ENCODE measurements at places on chromosomes 11 and 22.

DNA sequence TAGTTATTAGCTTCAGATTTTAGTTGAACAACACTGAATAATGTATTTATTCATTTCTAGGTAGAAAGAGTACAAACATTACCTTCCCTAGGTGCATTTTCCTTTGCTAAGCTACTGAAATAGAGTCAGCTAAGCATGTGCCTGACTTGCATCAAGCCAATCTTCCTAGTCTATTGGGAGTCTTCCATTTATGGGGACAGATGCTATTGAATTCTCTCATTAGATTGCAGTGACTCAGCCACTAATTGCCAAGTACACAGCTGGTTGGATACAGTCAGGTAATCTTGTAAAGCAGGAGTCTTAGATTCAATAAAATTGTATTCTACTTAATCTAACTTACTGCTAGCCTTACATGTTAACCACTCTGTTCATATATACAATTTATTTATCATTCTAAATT is 55.2 kb upstream of the RPS13 start:
- DNase-seq, result no peak

DNA sequence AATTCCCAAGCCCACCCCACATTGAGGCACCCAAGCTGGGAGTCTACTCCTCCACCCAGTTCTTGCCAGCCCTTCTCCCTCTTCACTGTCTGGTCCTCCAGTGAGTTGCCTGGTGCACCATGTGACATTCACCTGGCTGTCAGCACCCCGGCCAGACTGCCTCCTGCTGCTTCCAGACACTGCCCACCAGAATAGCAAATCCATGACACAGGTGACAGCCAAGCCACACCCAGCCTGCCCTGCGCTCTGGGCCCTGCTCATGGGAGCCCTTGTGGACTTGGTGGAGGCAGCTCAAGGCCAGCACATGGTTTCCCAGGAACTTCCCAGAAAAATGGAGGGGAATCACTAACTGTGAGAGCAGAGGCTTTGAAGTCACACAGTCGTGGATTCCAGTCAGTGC is 96.3 kb upstream of the CSNK2A3 start:
- DNase-seq, result no peak

- DNase-seq, result no peak
Observed at GRCh38 chr22:24580276-24580675, 12.6 kb downstream of the LRRC75B start.

- DNase-seq, result no peak
Observed at GRCh38 chr11:1532014-1532586, 40.0 kb downstream of the DUSP8 start.

GRCh38 chr11:61480994-61481335 is 27.6 kb upstream of the LRRC10B start:
- DNase-seq, result no peak

DNA sequence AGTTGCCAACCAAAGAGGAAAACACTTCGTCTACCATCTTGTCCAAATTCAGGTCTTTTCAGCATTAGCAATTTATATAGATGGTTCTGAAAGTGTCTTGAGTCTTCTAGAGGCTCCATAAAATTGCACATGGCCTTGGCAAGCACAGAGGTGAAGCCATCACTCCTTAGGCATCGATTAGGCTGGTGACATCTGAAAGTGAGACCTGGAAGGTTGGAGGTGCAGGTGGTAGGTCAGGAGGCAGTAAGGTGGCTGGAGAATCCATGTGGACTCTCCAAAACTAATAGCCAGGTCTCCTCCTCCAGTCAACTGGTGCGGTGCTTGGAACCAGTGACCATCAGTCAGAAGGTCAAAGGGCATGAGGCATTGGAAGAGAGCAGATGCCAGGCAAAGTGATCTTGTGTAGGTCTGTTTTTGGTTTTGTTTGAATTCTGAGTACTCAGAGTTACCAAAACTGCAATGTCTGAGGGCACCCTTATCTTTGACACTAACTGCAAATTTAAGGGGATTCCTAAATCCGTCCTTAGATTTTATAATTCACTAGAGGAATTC is 6.6 kb upstream of the APOL2 start:
- DNase-seq, result no peak

- no peak for DNase-seq
Observed at GRCh38 chr11:19988598-19988997, 171.7 kb downstream of the DBX1 start.

DNA sequence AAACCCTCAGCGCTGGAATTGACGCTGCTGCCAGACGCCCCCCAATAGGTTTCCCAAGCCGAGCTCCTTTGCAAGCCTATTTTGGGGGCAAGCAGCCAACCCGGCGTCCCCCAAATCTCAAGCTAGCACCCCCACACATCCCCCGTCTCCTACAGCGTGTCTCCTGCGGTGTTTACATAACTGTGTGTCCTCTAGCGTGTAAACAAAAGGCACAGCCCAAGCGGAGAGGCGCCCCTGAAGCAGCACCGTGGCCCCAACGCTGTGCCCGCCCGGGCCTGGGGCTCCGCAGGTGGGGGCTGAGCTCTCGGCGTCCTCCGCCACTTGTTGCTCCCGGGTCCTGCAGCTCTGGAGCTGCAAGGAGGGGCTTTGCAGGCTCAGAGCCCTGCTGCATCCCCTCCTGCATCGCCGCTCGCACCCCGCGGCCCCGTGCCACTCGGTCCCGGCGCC is 1.6 kb downstream of the CADM1 start:
- DNase-seq, result no peak

DNA sequence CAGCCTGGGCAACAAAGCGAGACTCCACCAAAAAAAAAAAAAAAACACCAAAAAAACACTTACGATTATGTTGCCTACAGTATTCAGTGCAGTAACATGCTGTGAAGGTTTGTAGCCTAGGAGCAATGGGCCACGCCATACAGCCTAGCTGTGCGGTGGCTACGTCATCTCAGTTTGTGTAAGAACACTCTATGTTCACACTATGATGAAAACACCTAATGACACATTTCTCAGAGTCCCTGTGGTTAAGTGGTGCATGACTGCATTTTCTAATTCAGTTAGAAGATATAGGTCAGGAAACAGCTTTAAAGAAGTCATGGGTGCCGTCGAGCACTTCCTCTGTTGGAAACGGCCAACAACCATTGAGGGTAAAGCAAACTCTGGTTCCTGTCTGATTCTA is 75.7 kb upstream of the ANO1 start:
- DNase-seq, result no peak

- DNase-seq, result no peak
Observed at GRCh38 chr11:75593286-75593915, 31.3 kb downstream of the SERPINH1 start.

GRCh38 chr11:95764267-95764898 is 25.2 kb downstream of the FAM76B start:
- DNase-seq, result peak; percentile 51

- peak; percentile 83 for DNase-seq
Observed at GRCh38 chr11:61446211-61446651, 16.3 kb downstream of the SDHAF2 start.

- DNase-seq, result no peak
Observed at GRCh38 chr11:63866211-63866610, 27.3 kb downstream of the MARK2 start.

GRCh38 chr11:65437436-65438227 is 15.0 kb downstream of the NEAT1 start:
- no peak for DNase-seq

DNA sequence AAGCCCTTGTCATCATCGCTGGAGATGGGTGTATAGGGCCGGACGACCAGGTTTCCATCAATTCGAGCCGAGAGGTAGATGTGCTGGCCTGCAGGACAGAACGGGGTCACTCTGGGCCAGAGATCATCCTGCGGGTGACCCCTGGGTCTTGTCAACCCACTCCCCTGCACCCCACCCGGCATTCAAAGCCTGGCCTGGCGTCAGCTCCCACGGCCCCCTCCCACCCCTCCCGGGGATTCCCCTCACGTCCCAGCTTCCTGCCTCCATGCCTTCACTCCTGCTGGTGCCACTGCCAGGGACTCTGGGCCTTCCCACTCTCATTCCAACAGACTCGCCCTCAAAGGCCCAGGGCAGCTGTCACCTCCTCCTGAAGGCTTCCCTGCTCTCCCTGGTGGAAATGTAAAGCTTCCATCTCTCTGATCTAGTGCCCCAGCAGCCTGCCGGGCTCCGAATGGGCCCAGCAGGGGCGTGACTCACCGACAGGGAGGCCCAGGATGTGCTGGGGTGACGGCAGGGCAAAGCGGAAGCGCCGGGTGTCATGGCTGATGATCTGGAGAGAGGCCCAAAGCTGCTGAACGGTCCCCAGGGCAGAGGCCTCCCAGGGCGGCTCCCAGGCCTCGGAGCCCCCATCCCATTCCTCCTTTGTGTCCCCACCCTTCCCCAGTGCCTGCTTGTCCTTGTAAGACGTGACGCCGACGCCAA is 9.3 kb downstream of the ATP5MGL start:
- peak; percentile 61 for DNase-seq

DNA sequence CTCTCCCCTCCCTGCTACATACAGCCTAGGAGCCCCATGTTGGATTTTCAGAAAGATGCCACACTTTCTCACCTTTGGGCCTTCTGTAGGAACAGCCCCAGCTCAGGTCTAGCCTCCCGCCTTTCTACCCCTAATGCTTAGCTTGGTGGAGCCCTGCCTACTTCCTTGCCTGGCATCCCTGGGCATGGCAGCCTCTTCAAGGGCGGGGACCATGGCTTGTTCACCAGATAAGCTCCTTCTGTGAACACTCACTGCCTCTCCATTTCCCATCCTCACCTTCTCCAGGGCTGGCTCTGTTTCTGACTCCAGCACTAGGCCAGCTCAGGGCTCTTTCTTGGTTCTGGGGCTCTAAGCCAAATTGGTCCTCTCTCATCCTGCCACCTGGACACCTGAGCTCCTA is 1.4 kb downstream of the SEPTIN3 start:
- DNase-seq, result no peak

GRCh38 chr11:128470081-128470480 is 117.3 kb downstream of the ETS1 start:
- no peak for DNase-seq

DNA sequence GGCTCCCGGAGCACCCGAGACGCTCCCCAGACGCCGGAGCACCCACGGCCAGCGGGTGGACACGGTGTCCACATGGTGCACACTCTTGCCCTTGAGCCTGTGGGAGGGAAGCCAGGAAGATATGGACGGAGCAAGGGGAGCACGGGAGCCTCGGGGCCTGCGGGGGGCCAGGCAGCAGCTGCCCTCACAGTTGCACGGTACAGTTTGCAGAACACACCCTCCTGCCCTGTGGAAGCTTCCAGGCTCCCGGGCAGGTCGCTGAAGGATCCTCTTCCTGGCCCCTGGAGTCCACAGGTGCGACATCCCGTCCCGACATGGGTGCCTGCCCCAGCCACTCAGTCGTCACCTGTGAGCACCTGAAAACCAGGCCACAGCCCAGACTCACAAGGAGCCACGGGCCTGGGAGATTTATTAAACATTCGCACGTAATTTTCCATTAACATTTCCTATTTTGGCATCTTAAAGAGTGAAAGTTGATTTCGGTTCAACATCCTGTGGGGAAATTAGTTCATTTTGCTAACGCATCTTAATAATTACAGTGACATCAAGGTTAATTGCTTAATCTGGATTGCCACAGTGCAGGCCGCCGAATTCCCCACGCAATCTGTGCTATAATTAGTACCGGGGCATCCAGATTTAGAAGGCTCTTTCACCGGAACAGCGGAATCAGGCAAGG is 253.3 kb downstream of the BRD1 start:
- no peak for DNase-seq

- peak; percentile 78 for DNase-seq
Observed at GRCh38 chr11:66981976-66982578, 7.0 kb downstream of the C11orf86 start.

DNA sequence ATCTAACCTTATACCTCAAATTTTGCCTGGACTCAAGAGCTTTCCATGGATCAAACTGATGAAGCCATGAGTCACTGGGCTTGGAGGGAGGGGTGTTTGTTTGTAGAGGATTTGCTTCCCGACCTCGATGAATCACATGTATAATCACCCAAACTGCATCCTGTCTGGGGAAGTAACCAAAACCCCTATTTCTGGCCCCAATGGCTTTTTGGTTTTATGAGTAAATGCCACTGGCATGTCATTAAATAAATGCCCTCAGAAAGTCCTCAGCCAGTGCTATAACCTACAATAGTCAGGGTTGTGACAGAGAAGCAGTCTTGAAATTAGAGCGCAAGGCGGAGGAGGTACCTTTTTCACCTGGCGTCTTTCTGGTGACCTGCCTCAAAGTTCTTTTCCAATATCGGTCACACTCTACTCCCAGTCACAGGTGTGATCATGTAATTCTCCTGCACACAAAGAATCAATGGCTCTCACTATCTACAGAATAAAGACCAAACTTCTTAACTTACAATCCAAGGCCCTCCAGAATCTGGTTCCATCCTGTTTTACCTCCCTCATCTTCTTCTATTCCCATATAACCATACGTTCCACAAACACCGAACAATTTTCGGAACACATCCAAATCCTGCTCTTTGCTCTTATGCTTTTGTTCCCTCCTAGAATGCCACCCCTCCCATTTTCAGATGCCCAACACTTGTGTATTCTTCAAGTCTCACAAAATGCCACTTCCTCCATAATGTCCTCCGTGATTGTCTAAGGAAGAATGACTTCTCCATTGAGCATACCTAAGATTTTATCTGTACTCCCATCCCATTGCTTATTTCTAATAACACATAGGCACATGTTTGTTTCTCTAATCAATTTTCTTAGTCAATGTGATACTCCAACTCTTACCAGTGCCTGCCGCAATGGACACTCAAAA is 81.3 kb upstream of the BLID start:
- peak; percentile 85 for DNase-seq

DNA sequence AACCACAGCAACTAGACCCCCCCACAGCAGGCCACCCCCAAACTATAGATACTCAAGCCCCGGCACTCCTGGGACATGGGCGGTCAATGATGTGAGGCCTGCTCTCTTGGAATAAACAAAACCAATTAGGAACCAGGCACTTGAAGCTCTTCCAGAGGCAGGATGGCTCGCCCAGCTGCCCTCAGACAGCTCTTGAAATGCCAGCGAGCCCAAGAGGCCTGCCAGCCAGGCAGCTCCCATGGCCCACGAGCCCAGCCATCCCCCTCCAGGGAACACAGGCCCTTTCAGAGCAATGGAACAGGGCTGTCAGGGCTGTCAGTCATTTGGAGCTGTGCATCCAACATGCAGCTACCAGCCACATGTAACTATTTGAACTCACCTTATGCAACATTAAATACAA is 34.0 kb upstream of the TFIP11 start:
- DNase-seq, result no peak

- no peak for DNase-seq
Observed at GRCh38 chr11:133948711-133949110, 8.1 kb downstream of the IGSF9B start.

GRCh38 chr22:27801202-27801615 is 347 bp downstream of the MN1 start:
- peak; percentile 20 for DNase-seq

DNA sequence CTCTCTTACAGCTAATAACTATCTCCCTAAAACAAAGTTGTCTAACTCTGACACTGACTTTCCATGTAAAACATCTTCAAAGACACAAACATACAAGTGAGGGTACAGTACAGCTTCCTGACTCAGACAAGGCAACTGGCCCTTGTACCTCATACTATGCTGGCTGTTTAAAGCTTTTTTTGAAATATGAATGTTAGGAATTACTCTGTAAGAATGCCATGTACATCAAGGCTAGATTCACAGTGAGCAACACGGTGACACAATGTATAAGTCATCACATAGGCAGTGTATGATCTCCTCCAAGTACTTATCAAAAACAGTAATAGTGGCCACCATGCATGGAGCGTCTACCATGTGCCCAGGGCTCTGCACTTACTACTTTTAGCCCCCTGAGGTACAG is 28.6 kb downstream of the ALG8 start:
- no peak for DNase-seq

All from HTR-8/SVneo (cell line).